ENCODE measurements at places on chromosomes 3 and 15.

- no peak for DNase-seq
Measured at GRCh38 chr3:63937661-63938651, 25.8 kb upstream of the SCAANT1 start.

DNA sequence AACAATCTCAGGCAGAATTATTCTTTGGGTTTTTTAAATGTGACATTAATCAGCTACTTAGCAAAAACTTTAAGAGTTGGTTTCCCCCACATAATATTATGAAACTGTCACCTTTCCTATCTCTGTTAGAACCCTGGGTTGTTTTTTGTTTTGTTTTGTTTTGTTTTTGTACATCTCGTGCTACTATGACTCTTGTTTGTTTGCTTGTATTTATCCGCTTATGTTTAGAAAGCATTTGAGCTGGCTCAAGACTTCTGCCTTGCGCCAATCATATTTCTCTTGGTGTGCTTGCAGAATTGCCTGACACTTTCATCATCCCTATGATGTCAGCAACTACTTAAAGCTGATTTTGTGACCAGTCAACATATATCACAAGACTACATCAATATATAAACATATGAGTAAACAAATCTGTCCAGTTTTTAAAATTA lies 116.9 kb downstream of the DCLK3 start:
- no peak for DNase-seq

- DNase-seq, result no peak
Measured at GRCh38 chr15:80789296-80789695, 10.1 kb downstream of the CEMIP start.

DNA sequence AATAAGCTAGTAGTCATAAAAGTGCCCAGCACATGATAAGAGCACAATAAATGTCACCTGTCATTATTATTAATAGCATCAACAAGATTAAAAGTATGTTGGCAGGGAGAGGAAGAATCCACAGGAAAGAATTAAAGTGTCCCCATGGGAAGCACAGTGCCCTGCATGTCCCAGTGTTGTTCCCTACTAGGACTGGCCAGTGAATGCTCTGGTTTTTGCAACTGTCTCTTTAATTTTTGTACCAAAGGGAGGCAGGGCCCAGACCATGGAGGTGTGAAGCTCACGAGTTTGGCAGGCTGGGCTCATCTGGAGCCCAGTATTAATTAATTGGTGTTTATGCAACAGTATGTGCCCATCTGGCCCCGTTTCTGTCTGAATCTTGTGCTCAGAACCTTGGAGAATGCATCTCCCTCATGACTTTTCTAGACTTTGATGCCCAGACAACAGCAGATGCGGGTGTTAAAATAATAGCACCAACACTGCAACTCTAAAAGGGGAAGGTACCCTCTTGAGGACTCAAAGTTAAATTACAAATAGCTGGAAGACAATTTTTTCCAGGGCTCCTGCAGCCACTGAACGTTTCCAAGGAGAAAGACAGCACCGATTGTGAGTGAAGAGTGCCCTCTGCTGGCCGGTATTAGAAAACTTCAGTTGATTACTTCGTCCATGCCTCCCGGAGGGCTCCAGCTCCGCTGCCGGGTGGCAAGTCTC lies 71.9 kb upstream of the SPATA12 start:
- DNase-seq, result peak; percentile 93

- no peak for DNase-seq
Measured at GRCh38 chr3:149481056-149481455, 6.6 kb downstream of the TM4SF4 start.

DNA sequence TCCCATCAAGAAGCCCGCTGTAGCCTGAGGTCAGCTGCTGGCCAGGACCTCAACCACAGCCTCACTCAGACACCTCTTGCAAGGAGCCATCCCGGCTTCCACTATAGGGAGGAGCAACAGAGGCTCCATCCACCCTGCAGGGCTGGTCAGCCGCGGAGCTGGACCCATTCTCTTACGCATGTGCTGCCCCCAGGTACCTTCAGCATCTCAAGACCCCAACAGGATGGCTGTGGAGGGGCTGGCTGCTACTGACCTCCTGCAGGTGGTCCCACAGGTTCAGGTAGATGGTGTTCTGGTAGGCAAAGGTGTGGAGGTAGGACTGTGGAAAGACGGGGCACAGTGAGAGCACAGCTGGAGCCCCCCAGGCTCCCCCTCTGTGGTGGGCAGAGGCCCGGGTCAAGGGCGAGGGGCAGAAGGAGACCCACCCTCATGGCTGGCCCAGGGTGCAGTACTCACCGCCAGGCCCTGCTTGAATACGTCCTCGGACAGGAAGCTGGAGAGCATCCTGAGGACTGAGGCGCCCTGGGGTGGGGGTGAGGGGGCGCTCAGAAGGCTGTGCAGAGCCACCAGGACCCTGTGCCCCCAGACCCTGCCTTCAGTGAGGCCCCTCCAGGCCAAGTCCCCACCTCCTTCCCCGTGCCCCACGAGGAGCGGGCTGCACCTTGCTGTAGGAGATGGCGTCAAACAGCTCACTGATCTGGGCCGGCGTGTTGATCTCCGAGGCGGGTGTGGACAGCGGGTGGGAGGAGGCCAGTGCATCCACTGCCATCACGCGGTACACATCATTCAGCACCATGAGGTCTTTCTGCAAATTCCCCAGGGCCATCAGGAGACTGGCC lies 11.4 kb downstream of the ANPEP start:
- DNase-seq, result no peak

GRCh38 chr3:193732391-193732790 lies 139.4 kb downstream of the OPA1 start:
- no peak for DNase-seq

DNA sequence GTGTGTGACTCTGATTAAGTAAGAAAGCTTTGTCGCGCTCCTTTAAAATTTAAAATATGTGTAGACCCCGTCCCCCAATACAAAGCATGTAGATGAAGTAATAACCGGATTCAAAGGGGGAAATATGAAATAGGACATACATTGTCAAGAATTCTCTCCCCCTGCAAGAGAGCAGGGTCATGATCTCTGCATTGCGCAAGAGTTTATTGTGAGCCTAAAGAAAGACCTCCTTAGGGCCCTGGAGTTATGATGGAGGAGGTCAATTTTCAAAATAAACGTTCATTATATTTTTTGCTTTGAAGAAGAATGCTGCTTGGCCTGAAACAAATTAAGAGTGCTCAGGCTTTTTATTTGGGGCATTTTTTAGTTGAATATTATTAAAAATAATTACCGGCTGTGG lies 235.0 kb downstream of the SHOX2 start:
- DNase-seq, result no peak

GRCh38 chr15:45186771-45187577 lies 792 bp downstream of the SHF start:
- peak; percentile 36 for DNase-seq

- no peak for DNase-seq
Measured at GRCh38 chr3:81789691-81790090, 28.2 kb upstream of the GBE1 start.

- DNase-seq, result peak; percentile 50
Measured at GRCh38 chr3:150286390-150287147, 121.5 kb upstream of the TSC22D2 start.

DNA sequence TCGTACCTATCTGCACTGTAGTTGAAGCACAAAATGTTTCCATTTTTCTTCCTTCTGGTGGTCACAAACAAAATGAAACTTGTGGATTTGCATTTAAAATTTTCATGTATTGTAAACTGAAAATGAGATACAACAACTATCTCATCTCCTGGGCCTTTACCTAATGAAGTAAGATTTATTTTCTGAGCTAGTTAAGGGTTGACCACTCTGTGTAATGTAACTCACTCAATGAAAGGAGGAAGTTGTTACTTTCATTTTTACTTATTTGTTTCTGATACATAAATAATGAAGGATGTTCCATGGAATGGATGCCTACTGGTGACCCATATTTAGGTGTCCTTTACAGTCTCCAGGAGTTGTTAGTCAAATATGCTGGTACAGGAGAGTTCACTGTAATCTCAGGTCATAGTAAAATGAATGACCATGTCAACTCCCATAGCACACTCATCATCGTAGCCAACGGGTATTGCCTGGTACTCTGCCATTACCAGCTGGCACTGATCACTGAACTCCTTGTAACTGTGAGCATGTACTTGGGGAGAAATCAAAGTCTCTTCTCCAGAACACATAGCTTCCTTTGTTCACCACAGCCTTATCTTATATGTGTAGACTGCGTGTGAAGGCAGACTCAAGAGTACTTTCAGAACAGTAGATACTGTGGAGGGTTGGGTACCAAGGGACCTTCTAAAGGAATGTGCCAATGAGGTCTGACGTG lies 474.2 kb upstream of the ROBO2 start:
- DNase-seq, result no peak
